ENCODE measurements at places on chromosomes 3 and 15.

DNA sequence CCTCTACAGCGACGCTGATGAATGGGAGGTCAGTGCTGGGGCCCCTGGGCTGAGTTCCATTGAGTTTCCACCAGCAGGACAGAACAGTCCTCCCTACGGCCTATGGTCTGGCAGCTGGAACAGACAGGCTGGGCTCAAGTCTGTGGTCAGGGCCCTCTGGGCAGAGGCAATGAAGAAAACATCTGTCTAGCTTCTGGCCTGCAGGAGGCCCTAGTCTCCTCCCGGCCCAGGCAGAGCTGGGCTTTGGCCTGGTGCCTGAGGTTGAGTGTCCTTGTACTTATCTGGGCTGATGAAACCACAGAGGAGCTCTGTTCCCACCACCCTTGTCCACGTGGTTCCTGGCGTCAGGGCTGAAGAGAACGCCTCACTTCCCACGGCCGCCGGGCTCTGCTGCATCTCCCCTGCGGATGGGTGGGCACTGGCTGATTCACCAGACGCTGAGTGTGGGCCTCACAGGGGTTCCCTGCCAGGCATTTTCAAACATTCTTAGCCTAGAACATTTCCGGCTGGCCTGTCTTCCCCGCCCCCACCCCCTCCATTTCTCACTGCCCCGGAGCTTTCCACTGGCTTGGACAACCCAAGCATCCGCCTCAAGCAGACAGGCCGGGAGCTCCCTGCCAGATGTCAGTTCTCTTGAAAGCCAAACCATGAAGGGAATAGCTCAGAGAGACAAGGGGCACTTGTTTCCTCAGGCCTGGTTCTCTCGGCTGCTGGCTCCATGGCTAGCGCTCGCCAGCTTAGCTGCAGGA lies 20.3 kb downstream of the PPCDC start:
- DNase-seq: no peak

- DNase-seq: no peak
These were observed 86.3 kb upstream of the TCF12 start for GRCh38 chr15:56832125-56832524.

DNA sequence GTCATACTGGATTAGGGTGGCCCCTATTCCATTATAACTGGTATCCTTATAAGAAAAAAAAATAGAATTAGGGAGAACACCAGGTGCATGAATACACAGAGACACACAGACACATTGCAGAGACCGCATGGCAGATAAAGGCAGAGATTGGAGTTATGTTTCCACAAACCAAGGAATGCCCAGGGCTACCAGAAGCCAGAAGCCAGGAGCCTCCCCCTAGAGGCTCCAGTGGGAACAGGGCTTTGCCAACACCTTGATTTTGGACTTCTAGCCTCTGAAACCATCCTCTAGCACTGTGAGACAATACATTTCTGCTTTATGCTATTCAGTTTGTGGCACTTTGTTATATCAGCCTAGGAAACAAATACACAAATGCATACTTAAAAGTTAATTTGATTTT lies 10.4 kb downstream of the GOLM2 start:
- DNase-seq: no peak

DNA sequence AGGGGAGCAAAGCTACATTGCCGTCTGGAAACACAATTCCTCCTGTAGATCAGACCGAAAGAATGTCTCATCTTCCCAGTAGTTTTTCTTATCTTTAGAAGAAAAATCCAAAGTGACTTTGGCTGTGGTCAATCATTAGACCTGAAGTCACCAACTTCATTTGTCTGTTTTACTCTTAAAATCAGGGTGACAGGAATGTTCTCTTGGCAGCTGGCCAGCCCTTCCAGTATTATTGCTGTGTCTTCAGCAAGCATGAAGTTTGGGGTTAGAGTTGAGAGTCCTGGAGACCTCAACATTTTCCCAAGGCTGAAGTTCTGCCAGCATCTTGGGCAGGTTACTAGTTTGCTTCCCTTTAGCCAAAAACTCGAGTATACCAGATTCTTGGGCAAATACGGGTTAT lies 32.5 kb downstream of the RSL24D1 start:
- no peak for DNase-seq

- no peak for DNase-seq
These were observed 68.8 kb upstream of the OXTR start for GRCh38 chr3:8838234-8838633.

- no peak for DNase-seq
These were observed 47.9 kb downstream of the ATP13A5 start for GRCh38 chr3:193330555-193331204.

DNA sequence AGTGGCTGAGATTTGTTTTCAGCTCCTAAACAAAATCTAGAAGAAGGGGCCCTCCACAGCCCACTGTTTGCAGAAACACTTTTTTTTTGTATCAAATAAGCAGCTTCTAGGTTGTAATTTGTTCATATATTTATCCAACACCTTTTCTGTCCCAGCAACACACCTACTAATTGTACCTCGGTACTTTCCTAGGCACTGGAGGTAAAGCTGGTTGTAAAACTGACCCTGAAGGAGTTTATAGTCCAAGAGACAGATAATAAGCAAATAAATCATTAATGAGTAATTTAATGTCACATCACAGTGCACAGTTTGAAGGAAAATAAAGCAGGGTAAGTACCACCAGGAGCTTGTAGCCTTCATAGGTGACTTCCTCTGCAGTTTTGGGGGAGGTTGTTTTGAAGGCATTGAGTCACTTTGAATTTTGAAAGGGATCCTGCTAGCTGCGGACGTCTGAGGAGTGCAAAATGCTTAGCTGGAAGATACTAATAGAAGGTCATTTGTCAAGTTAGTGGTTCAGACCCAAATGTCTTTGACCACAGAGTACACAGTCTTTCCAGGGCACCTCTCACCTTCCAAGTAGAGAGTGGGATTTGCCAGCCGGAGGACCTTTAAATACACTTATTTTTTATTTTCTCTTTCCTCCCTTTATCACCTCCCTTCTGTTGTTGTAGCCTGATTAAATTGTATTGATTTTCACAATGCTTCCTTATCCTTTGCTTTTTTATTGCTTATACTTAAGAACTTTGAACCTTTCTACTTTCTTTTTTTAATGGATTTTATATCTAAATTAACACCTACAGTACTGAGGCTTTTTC lies 53.8 kb downstream of the CMSS1 start:
- DNase-seq: no peak

DNA sequence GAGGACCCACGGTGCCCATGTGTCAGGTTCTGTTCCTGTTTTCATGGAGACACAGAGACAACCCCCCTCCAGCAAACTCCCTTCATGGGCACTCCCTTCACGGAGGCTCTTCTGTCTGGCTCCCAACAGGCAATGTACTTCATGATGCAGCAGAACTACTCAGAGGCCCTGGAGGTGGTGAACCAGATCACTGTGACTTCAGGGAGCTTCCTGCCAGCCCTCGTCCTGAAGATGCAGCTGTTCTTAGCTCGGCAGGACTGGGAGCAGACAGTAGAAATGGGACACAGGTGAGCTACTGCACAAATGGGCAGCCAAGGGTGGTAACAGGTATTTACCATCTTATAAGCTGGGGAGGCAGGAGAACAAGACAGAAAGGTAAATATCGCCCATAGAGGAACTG lies 7.0 kb downstream of the TTC21A start:
- no peak for DNase-seq

All from retina (tissue), 1 donor.